GM10248 (cell line): ENCODE measurements at places on chromosomes 6 and 20.

DNA sequence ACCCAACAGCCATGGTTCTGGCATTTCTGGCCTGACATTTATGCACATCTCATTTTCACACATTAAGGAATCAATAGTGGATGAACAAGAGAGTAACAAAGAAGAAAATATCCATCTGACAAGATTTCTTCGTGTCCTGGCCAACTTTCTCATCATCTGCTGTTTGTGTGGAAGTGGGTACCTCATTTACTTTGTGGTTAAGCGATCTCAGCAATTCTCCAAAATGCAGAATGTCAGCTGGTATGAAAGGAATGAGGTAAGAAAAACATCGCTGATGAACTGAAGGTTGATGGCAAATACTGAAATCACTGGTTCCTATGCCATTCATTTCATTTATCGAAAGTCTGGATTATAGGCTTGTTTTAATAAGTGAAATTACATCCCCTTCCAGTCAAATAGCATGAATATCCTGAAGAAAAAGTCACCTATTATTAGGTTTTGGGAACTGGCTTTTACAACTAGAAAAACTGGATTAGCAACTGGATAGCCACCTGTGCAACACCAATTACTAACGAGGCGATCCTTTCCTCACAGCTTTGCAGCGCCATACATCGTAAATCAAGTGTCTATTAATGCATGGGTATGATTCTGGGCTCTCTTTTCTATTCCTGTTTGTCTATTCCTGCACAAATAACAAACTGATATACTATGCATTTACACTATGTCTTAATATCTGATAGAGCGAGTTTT lies 50.2 kb upstream of the NOP56 start:
- no peak for DNase-seq

- no peak for DNase-seq
Observed at GRCh38 chr6:109877028-109878004, 100.8 kb upstream of the GPR6 start.

- DNase-seq, result no peak
Observed at GRCh38 chr6:52739627-52740026, 23.6 kb downstream of the GSTA2 start.

- no peak for DNase-seq
Observed at GRCh38 chr6:143125864-143126573, 65.3 kb downstream of the AIG1 start.

DNA sequence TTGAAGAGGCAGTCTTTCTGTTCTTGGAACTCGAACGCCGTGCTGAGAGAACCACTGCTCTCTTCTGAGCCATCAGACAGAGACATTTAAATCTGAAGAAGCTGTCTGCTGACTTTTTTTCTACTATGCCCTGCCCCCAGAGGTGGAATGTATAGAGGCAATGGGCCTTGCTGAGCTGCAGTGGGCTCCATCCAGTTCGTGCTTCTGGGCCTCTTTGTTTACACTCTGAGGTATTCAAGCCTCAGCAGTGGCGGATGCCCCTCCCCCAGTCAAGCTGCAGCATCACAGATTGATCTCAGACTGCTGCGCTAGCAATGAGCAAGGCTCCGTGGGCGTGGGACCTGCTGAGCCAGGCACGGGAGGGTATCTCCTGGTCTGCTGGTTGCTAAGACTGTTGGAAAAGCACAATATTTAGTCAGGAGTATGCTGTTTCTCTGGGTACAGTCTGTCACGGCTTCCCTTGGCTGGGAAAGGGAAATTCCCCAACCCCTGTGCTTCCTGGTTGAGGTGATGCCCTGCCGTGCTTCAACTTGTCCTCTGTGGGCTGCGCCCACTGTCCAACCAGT lies 526.8 kb downstream of the CD109 start:
- DNase-seq, result no peak

DNA sequence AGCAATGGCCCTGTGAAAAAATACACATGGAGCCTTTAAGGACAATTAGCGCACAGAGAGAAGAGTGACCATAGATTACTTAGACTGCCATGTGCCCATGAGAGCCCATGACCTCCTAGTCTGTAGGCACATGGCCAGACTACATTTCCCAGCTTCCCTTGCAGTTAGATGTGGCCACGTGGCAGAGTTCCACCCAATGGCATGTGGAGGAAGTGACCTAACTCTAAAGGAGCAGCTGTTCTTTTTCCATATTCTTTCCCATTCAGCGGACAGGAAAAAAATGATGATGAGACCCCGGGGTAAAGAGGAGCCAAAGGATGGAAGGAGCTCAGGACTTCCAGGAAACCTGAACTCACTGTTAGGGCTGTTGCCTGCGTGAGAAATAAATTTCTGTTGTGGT lies 116.6 kb downstream of the CBLN4 start:
- no peak for DNase-seq

DNA sequence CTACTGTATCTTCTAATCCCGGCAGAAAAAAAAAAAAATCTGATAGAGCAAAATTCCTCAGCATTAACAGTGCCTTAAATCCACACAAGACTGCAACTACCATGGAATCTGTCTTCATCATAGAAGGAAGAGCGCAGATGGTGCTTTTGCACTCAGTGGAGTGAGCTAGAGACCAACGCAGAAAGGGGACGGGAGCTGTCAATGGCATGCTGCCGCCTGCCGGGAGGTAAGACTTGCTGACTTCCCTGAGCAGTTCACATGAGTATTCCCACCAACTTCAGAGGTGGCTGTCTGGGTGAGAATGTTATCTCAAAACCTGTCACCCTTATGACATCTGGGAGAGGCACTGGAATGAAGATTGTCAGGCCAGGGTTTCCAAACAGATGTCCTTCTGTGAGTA lies 35.6 kb downstream of the DZANK1 start:
- DNase-seq, result no peak

GRCh38 chr6:165605182-165605875 lies 57.7 kb downstream of the PDE10A start:
- DNase-seq, result no peak

DNA sequence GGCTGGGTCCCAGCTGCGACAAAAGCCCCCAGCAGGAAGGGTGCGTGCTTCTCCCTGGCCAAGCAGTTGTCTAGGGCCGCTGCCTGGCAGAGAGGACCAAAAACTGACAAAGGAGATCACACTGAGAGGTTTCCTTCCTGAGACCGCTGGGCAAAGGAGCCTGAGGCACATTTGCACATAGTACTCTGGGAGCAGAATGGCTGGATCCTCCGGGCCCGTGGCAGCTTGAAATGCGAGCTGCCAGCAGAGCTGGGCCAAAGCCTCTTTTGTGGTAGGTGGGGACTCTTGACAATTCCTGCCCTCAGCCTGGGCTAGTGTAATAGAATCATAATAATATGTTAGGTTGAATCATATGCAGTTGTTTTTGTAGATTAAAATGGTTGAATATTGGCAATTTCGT lies 33.1 kb upstream of the RNF8 start:
- no peak for DNase-seq

DNA sequence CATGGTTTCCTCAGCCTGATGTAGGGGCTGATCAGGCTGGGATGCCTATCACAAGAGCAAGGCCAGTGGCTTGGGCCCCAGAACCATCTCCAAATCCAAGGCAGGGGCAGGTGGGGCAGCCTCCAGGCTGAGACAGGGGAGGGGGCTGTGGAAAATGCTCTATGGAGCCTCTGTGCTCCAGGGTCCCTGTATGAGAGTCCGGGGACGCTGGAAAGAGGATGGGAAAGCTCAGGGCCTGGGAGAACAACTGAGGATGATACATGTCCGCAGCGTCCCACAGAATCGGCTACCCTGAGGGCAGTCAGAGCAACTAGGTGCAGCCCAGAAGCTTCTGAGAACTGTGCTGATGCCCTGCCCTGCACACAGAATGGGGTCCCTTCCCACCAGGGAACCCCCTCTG lies 43.4 kb downstream of the CPXM1 start:
- peak; percentile 11 for DNase-seq

GRCh38 chr20:51089840-51090239 lies 66.9 kb upstream of the KCNG1 start:
- no peak for DNase-seq

DNA sequence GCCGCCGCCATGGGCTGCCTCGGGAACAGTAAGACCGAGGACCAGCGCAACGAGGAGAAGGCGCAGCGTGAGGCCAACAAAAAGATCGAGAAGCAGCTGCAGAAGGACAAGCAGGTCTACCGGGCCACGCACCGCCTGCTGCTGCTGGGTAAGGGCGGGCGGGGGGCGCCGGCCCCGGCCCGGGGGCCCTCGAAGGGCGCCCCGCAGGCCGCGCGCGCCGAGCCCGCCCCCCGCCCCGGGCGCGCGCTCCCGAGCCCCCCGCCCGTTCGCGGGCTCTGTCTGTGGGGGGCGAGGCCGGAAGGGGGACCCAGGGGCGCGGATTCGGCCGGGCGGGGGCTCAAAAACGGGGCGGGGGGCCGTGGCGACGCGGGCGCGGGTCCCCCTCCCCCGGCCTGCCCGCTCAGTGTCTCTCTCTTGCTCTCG lies 39.2 kb downstream of the GNAS start:
- peak; percentile 28 for DNase-seq

DNA sequence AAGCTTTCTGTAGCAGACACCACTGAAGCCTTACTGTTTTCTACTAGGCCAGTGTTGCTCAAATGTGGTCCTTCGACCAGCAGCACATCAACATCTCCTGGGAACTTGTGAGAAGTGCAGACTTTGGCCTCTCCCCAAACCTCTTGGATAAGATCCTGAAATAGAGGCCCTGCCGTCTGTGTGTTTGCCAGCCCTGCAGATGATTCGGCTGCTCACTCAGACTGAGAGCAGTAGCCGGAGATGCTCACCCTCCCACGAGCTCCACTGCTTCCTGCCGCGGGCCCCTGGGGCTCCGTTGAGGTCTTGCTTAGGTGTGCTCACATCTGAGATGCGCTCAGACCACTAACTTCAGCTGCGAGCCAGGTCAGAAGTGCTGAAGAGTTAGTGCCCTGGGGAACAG lies 129.5 kb upstream of the SSTR4 start:
- peak; percentile 17 for DNase-seq

DNA sequence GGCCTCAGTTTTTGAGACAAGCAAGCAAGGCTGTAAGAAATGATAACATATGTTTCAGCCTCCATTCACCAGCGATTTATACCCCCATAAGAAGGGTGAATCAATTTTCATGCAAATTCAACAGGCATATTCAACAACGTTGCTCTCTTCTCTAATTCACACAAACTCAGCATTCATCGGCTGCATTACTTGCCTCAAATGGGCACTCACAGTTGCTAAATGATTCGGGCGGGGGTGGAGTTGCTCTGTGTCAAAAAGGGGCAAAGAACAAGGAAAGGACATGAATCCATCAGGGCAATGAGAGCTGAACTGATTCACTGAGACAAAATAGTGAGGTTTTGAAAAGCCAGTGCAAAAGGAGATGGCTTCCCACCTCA lies 9.0 kb downstream of the MOXD1 start:
- DNase-seq, result no peak
